MV-4-11 (cell line): ENCODE measurements at places on chromosomes 12 and 14.

DNA sequence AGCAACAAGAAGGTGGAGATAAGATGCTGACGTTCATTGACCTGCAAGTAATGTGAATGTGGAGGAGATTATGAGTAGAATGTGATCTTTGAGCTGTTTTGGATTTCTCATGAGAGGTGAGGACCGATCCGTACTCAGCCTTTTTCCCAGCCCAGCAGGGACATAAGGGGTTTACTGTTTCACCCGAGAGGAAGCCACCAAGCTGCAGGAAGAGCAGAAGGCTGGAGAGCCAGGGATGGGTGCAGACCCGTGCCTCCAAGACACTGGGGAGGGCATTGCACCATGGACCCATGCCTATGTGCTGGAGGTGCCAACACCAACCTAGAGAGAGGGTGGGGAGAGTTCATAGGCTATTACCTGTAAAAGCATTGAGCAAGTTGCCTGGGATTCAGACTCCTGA, 206.0 kb upstream of the DIO3 start:
- DNase-seq, result no peak

DNA sequence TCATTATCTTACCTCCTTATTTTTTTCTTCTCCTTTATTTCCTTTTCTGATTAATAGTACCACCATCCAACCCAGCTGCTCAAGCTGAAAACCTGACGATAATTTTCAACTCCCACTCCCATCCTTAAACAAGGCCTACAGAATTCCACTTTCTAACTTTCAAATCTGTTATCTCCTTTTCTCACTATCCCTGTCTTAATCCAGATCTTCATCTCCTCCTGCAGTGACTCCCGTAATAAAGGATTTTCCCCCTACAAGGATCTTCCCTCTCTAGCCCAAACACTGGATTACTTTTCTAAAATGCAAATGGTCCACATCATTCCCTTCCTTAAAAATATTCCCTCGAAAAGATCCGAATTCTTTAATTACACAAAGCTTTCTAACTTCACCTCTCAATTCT, 1.5 kb downstream of the TRAPPC6B start:
- DNase-seq, result no peak

DNA sequence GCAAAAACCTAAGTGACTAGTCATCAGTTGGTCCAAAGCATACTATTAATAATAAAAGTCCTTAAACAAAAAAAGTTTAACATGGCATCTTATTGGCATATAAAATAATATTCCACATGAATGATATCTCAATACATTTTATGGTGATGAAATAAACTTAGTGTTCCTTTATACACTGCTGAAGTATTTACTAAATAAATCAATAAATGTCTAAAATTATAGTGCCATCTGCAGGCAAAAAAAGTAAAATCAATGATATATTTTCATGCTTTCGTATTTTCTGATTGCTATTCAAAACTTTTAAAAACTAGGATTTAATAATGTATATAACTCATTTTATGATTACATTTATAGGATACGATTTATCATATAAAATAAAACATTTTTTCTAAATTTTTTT, 30.5 kb downstream of the PUS7L start:
- no peak for DNase-seq

DNA sequence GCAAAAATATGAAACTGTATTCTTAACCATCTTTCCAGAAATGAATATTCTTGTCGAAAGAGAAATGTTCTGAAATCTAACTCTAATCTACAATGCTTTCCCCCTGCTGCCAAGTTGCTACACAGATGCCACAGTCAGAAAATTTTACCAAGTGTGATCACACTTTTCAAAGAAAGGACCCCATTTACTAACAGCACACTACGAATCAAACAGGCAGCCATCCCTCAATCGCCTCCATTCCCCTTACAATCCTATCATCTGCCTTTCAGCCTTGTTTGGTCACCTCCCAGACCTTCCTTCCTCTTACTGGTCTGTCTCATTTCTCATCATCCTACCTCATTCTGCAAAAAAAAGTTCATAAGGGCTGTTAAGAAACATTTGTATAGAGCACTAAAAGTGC, 190.1 kb downstream of the MED13L start:
- peak; percentile 34 for DNase-seq

- no peak for DNase-seq
These were observed 283.9 kb upstream of the PRICKLE1 start for GRCh38 chr12:42873401-42873800.

DNA sequence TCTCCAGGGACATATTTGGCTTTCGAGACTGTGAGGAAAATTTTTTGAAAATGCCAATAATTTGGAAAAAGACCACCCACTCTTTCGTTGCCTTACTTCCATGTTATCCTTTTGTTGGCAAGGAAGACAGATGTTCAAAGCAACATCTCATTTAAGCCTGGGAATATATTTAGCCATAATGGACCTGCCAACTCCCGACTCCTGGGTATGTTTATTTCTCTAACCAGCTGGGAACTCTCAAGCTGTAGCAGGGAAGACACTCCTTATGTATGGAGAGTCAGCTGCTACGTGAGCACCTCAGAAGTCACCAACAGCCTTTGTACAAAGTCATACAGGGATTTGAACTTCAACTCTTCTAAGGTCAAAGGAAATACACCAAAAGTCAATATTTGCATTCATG, 96.5 kb upstream of the DAAM1 start:
- no peak for DNase-seq

- DNase-seq, result no peak
These were observed 80.3 kb upstream of the SRRM4 start for GRCh38 chr12:118900993-118901392.

DNA sequence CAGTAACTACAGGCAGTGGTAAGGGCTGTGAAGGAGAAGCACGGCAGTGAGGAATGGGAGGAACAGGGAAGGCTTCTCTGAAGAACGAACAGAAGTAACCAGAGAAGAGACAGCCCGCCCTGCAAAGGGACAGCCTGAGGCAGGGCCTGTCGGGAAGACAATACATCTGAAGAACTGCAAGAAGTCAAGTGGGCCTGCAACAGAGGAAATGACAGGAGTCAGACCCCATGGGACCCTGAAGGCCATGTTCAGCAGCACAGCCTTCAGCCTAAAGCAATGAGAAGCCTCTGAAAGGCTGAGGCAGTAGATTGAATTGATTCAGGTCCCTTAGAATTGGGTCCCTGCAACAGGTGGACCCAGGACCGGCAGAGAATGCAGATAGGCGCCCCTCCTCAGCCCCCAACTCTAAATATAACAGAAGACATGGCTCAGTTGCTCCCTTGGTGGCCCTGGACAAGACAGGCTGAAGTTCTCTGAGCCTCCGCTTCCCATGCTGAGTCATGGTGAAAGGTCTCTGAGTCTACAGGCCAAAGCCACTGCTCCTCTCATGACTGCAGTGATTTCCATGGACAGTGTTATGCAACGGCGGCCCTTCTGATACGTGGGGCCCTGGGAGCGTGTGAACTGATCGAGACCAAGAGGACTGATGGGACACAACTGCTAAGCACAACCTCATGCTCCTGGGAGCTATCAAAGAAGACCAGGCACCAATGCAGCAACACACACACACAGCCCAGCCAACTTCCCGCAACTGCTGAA, 10.8 kb upstream of the ACTR6 start:
- peak; percentile 55 for DNase-seq

DNA sequence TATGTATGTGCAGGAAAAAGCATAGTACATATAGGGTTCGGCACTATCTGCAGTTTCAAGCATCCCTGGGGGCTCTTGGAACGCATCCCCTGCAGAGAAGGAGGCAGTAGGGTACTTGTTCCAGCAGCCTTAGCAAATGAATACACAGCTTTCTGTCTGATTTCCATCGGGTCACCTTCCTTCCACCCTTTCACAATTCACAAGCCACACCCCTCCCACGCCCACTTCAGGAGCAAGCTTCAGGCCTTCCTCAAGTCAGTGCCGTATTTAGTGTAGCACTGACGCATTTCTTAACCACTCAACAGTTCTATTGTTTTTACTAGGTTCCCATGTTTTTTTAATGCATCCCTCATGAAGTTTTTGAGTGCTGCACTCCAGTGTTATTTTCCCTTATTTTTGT, 64.2 kb downstream of the CLMN start:
- peak; percentile 90 for DNase-seq

DNA sequence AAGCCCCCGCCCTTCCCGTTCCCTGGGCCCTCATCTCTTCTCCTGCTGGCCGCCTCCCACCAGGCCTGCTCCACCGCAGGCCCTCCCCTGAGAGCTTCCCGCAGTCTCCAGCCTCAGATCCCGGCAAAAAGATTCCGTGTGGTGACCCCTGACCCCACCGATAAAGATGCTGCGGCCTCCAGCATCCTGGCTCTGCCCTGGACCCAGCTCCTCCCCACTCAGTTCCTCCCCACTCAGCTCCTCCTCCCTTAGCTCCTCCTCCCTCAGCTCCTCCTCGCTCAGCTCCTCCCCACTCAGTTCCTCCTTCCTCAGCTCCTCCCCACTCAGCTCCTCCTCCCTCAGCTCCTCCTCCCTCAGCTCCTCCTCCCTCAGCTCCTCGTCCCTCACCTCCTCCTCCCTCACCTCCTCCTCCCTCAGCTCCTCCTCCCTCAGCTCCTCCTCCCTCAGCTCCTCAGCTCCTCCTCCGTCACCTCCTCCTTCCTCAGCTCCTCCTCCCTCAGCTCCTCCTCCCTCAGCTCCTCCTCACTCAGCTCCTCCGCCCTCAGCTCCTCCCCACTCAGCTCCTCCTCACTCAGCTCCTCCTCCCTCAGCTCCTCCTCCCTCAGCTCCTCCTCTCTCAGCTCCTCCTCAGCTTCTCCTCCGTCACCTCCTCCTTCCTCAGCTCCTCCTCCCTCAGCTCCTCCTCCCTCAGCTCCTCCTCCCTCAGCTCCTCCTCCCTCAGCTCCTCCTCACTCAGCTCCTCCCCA, 17.0 kb downstream of the NOC4L start:
- DNase-seq, result no peak

DNA sequence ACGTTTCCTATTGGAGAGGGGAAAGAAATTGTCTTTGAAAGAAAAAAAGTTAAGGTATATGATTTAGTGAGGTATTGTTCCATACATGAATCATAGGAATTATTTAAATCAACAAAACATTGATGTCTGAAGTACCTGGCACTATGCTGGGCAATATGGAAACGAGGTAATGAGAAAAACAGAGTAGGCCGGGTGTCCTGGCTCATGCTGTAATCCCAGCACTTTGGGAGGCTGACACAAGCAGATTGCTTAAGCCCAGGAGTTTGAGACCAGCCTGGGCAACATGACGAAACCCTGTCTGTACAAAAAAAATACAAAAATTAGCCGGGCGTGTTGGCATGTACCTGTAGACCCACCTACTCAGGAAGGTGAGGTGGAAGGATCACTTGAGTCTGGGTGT, 45.9 kb downstream of the AEBP2 start:
- DNase-seq, result no peak

DNA sequence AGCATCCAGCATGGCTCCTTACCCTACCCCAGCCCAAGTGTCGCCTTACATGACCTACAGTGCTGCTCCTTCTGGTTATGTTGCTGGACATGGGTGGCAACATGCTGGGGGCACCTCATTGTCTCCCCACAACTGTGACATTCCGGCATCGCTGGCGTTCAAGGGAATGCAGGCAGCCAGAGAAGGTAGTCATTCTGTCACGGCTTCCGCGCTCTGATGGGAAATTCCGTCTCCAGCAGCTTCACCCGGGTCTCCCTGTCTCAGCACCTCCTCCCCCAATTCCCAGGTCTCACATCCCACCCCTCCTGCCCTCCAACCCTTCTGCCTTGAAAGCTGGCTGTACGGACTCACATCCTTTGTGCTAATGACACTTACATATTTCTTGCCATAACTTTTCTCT, 14.6 kb downstream of the PAX9 start:
- no peak for DNase-seq

GRCh38 chr14:24194186-24194872, 912 bp downstream of the TM9SF1 start:
- DNase-seq, result no peak
